ENCODE measurements at places on chromosomes 7 and 10.
A peak's percentile ranks its signal among the peaks of the same experiment; 100 is the strongest.

- DNase-seq = no peak
Measured at GRCh38 chr7:91961816-91962215, 21.2 kb downstream of the AKAP9 start.

DNA sequence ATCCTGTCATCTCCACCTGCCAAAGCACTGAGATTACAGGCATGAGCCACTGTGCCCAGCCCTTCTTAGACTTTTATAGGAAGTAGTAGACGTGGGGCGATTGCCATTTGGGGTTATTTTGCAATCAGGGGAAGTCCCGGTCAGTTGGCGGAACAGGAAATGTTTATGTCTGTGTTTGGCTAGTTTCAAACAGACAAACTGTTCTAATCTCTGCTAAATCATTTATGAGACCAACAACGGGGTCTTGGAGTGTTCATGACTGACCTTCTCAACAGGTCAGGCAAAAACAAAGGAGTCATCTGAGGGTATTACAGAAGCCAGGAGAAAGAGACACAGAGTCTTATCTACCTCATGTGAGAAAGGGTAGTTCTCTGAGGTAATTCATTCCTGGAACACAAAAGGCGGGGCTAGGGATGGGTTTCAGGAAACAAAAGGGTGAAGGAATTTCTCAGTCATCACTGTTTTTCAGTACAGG, 6.6 kb upstream of the TPK1 start:
- no peak for DNase-seq

DNA sequence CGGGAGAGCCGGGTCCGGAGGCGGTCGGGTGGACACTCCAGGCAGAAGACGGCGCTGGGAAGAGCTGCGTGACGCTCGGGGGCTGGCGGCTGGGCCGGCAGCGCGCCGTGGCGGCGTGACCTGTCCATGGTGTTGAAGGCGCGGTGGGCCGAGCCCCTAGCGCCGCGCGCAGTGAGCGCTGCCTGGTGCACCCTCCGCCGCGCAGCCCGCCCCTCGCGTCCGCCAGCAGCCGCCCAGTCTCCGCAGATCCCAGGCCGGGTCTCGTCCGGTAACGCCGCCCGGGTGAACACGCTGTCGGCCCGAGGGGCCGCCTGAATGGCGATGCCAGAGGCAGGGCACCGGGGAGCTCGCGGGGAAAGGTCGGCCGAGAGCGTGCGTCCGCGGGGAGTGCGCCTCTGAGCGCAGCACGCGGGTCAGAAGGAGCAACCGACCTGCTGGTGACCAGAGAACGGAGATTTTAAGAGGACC, 657 bp upstream of the TMEM178B start:
- DNase-seq = no peak

DNA sequence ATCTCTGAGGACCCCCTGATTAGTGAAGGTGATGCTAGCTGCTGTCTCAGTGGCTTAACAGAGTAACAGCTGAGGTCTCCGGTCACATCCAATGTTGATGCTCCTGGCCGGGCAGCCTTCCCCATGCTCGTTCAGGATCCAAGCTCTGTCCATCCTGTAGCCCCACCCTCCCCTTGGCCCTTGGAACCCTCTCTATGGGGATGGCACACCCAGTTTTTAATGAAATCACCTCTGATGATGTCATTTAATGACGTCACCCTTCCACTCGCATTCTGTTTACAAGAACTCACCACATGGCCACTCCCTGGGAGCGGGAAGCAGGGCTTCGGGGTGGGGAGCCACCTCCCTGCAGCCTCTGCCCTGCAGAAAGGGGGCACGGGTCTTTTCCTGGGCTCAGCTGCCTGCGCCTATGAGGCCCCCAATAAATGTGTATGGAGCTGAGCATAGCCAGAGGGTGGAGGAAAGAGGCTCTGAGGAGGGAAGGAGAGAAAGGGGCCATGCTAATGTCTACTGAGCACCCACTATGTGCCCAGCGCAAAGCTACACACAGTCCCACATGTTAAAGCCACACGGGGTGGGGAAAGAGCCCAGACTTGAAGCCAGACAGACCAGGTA, 95.5 kb downstream of the OAT start:
- no peak for DNase-seq

DNA sequence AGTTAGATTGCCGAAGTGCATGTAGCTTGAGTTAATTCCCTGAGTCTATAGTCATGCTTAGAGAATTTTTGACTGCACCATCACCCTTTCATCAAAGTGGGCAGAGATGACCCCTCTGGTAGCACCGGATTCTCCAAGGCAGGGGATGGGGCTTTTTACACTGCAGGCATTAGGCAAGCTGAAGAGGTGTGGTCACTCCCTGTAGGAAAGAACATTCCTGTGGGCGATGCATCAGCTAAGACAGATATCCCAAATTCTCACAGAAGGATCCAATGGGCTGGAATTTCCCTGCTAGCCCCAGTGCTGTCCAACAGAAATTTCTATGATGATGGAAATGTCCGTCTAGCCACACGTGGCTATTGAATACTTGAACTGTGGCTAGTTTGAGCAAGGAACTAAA, 118.2 kb downstream of the ADAM12 start:
- DNase-seq = no peak

DNA sequence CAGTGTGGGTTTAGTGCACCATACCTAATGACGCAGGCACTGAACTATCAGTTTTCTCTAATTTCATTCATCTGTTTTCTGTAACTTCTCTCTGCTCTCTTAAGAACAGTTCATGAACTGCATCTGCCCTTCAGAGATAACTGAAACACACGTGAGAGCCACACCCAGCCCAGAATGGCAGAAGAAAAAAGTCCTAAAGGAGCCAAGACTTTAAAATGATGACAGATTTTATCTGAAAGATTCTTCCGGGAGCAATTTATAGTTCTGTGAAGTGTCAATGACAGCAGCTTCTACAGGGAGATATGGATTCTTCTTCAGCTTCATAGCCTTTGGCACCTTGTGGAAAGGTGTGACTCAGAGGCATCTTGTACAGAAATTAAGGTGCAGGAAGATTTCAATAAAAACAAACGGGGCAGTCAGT, 211.5 kb upstream of the SLC26A5 start:
- no peak for DNase-seq

DNA sequence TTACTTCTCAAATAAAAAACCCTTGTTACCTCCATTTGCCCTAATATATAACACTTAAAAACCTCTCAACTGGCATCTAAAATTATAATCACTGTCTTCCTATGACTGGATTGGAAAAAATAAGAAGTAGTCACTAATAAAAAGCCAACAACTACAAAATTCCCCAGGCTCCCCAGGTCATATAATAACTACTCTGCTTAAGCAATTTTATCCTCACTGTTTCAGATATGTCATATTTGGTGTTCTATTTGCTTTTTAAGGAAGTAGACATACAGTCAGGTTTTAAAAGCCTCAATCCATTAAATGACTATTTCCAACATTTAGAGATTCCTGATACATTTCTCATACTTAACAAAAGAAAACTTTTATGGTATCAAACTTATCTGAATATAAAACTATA, 2.4 kb downstream of the H2AZ2 start:
- no peak for DNase-seq

- DNase-seq = no peak
Measured at GRCh38 chr7:131431289-131431688, 103.6 kb downstream of the MKLN1 start.

- no peak for DNase-seq
Measured at GRCh38 chr7:121041516-121042148, 53.1 kb downstream of the CPED1 start.

- DNase-seq = no peak
Measured at GRCh38 chr7:134457210-134457609, 1.7 kb downstream of the AKR1B1 start.

DNA sequence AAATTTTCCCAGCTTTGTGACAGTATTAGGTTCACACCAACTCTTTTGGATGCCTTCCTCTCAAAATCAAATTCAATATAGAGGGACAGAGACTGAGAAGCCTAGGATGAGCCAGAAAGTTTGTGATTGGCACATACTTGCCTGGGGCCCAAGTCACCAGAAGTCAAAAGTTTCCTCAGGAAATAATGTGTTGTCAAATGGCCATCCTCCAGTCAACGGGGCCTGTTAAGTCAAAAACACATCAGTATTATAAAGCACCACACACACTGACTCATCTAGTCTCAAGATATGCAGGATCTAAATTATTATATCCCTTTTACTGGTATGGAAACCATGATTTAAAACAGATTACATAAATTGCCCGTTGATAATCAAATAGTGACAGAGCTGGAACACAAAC, 158.1 kb downstream of the AHR start:
- no peak for DNase-seq

DNA sequence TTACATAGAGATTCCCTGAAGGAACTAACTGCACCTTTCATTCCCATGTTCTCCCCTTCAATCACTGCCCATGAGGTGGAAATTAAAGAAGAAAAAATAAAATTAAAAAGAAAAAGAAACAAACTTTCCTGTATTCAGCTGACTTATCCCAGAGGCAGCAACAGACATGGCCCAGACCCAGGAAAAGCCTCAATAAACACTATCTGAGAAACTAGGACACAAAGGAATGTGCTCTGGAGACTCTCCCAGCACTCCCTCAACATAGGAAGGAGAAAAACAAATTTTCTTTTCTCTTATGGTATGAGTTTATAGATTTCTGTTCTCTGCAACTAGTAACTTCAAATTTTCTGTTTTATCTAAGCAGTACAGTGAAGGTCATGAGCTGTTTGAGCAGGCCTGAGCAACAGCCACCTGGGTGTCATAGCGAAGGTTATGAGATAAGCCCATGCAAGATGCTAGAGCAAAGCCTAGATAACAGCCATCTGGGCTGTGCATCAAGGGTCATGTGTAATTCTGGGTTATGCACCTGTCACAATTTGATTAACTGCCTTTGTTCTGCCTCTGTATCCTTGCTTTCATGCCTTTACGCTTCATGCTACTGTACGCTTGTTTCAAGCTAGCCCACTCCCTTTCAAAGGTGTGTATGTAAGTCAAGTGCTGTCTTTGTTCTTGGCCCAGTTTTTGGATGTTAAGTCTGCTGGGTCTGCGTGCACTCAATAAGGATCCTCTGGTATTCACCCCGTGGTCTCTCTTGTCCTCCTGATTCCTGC, 11.0 kb upstream of the OR6B1 start:
- DNase-seq = no peak

DNA sequence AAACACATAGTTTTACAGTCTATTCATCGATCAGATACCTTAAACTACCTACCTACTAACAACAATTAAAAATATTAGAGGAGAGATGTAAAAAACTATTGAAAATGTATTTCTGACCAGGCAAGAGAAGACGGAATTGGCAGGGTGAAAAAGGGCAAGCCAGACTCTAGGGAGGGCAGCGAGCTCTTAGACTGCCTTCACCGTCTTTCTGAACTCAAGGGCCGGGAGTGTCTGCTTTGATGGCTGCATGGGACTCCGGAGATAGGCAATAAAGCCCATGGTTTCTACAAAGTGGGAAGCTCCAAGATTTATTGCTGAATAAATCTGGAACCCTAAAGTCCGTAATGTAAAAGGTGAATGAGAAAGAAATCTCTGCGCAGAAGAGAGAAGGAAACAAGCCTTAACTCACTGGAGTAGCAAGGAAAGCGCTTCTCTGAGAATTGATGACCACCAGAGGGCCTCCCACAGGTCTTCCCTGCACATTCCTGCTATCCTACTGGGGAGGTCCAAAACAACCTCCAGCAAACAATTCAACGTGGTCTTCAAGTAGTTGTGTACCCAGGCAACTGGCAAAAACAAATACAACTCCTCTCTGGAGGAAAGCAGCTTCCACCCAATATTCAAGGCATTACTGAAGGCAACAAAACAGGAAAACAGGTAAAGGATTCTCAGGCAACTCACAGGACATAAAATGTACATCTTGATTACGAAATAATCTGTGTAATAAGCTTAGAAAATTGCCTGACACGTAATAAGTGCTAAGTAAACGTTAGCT, 181.3 kb downstream of the SDK1 start:
- DNase-seq = no peak

DNA sequence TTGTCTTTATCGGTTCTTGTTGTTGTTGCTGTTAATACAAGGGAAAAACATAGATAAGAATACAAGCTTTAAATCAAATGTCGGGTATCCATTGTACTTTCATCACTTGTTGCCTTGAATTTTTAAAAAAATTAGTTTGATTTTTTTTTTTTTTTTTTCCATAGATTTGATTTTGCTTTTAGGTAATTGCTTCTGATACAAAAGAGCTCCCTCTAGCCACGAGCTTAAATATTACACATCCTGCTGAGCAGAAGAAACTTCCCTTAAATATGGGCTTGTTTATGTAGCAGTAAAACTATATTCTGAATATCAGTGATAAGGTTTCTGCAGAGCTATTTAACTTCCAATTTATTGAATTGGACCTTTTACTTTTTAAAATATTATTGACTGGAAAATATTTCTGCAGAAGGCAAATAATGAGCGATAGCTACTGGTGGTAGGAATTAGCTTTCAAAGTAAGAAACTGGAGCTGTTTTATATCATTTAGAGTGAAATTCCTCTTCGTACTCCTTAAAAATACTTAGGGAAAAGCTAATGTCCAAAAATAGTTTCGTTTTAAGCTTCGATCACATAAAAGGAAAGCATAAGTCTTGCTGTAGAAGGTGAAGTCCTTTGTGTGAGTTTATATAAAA, 216.9 kb downstream of the POLR1F start:
- DNase-seq = peak; percentile 31

DNA sequence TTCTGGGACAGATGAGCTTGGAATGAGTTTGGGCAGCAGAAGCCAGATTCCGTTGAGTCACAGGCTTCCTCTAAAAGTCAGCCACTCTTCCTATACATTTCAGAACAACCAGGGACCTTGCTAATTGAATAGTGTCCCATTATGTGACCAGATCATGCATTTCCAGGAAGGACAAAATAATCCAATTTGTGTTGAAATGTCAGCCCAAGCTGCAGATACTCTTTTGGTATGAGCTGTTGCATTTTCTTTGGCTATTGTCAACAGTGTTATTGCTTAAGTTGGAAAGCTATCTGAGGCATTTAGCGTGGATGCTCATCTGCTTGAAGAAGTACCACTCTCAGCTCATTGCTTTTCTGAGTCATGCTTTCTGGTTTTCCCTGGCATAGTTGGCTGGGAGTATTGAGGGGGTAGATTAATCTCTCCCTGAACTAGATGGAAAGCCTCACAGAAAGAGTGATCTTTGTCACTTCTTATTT, 223.7 kb upstream of the HABP2 start:
- no peak for DNase-seq

DNA sequence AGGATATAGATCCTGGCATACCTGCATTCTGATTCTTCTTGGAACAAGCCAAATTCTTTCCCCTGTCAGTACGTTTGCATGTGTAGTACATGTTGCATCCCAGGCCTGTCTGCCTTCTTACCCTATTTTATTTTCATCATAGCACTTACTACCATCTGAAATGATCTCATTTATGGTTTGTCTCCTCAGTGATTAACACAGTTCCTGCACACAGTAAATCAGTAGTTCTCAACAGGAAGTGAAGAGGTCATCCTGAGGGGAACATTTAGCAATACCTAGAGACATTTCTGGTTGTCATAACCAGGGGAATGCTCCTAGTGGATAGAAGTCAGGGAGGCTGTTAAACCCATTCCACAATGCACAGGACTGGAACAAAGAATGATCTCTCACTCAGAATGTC, 38.2 kb upstream of the SLC26A4 start:
- no peak for DNase-seq

- DNase-seq = no peak
Measured at GRCh38 chr10:32943395-32943794, 14.6 kb downstream of the ITGB1 start.

All from tibial nerve (tissue), 4 donors.